Smooth muscle cell of the pulmonary artery (primary cell): ENCODE measurements at places on chromosomes 4 and X. TPM values are rescaled to one million over a fixed set of nuclear protein-coding genes. Genes with fewer than 3 reads are reported as not detected.

Gene RHOXF2
- not detected in 2 replicates for total RNA-seq

Gene CABS1
- not detected in 2 replicates for total RNA-seq

Gene CXCL5
- total RNA-seq, result 0.59 and 1.7 TPM in 2 replicates

Gene NOX1
- not detected in 2 replicates for total RNA-seq

Gene FGF5
- 21.3 and 31.5 TPM in 2 replicates for total RNA-seq

Gene TLL1
- 0.10 and 1.6 TPM in 2 replicates for total RNA-seq

Gene UGT2B10
- total RNA-seq, result not detected in 2 replicates

Gene VCX3A
- total RNA-seq, result not detected in 2 replicates

Gene PDCL2
- total RNA-seq, result not detected in 2 replicates

Gene RASL11B
- 0.20 and 0.66 TPM in 2 replicates for total RNA-seq

Gene RPL34
- 462 and 505 TPM in 2 replicates for total RNA-seq

Gene PFKFB1
- total RNA-seq, result 0.03 and 0.07 TPM in 2 replicates

Gene SASH3
- not detected in 2 replicates for total RNA-seq

Gene HGFAC
- total RNA-seq, result 0.13 TPM in 1 of 2 replicates, not detected in the other

Gene CLDN34
- total RNA-seq, result not detected in 2 replicates

Gene RTL5
- 5.3 and 7.2 TPM in 2 replicates for total RNA-seq

Gene POU3F4
- not detected in 2 replicates for total RNA-seq

Gene UGT2B15
- not detected in 2 replicates for total RNA-seq

Gene CLNK
- total RNA-seq, result not detected in 2 replicates

Gene PTCHD1
- under 0.01 TPM in 1 of 2 replicates, not detected in the other for total RNA-seq

Gene UCP1
- total RNA-seq, result not detected in 2 replicates

Gene CLDN2
- total RNA-seq, result not detected in 2 replicates

Gene SEPTIN6
- 12.0 and 20.1 TPM in 2 replicates for total RNA-seq

Gene COL25A1
- 0.33 and 0.91 TPM in 2 replicates for total RNA-seq

Gene IL13RA2
- 102 and 123 TPM in 2 replicates for total RNA-seq

Gene FAM156B
- 12.3 and 21.7 TPM in 2 replicates for total RNA-seq

Gene CENPVL2
- total RNA-seq, result not detected in 2 replicates

Gene FAAH2
- total RNA-seq, result 0.07 and 0.23 TPM in 2 replicates

Gene FAM9C
- total RNA-seq, result 0.07 TPM in 1 of 2 replicates, not detected in the other

Gene RRH
- not detected in 2 replicates for total RNA-seq

Gene TCEAL9
- 73.2 and 92.0 TPM in 2 replicates for total RNA-seq

Gene CFI
- total RNA-seq, result 1.6 and 13.7 TPM in 2 replicates

Gene TBX22
- total RNA-seq, result not detected in 2 replicates

Gene UBA1
- total RNA-seq, result 154 and 184 TPM in 2 replicates

Gene NDST3
- total RNA-seq, result not detected in 2 replicates

Gene ENPEP
- total RNA-seq, result 0.43 and 4.7 TPM in 2 replicates

Gene FAM236A
- not detected in 2 replicates for total RNA-seq

Gene ADGRA3
- total RNA-seq, result 23.0 and 35.9 TPM in 2 replicates

Gene DCHS2
- not detected in 2 replicates for total RNA-seq

Gene TRMT10A
- total RNA-seq, result 5.8 and 7.4 TPM in 2 replicates

Gene MAD2L1
- 6.4 and 13.7 TPM in 2 replicates for total RNA-seq

Gene MAOB
- total RNA-seq, result 1.7 and 4.2 TPM in 2 replicates

Gene TMEM187
- total RNA-seq, result 6.5 and 8.5 TPM in 2 replicates

Gene KIAA0232
- 20.3 and 21.1 TPM in 2 replicates for total RNA-seq

Gene HTATSF1
- 30.0 and 34.6 TPM in 2 replicates for total RNA-seq

Gene SRPX2
- 32.5 and 210 TPM in 2 replicates for total RNA-seq

Gene ERAS
- 0.13 TPM in 1 of 2 replicates, not detected in the other for total RNA-seq

Gene AVPR2
- not detected in 2 replicates for total RNA-seq

Gene TMPRSS11B
- not detected in 2 replicates for total RNA-seq

Gene CNKSR2
- total RNA-seq, result 0.66 and 0.85 TPM in 2 replicates

Gene TMSB15A
- 0.73 and 2.5 TPM in 2 replicates for total RNA-seq

Gene RAB28
- 11.8 and 16.5 TPM in 2 replicates for total RNA-seq

Gene STPG2
- total RNA-seq, result 0.10 TPM in 1 of 2 replicates, not detected in the other

Gene YY2
- total RNA-seq, result 3.4 and 4.0 TPM in 2 replicates

Gene SLC25A31
- total RNA-seq, result not detected in 2 replicates

Gene CLGN
- 0.07 and 4.3 TPM in 2 replicates for total RNA-seq
